Suppressor macrophage treated with lipopolysaccharide for 1 hour (primary cell): ENCODE measurements at places on chromosomes 4 and X.

DNA sequence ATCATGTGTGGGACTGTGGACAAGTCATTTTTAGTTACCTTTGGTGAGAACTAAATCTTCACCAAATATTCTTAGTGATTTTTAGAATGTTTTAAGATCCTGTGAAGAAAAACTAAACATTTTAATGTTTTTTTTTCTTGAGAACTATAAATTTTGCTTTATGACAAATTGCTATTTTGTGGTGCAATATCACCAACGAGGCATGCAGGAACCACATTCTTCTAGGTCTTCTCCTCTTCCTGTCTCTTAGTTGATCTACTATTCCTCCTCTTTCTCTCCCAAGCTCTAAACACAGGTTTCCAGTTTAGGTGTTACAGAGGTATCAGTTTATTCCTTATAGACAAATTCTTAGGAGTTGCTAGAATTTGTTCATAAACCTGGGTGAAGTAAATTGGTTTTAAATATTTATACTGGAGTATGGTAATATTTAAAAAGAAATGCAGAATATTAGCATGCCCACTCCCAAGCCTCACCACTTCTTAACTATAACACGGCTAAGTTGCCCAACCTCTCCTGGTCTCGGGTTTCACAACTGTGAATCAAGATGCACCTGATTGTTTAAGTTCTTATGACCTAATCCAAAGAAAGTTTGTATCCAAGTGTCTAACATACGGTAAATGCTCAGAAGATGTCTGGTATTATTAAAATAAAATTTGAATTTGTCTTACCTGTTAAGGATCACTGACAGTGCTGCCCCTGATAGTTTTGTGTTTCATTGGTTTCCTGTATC lies 56.5 kb upstream of the CLNK start:
- DNase-seq: no peak

DNA sequence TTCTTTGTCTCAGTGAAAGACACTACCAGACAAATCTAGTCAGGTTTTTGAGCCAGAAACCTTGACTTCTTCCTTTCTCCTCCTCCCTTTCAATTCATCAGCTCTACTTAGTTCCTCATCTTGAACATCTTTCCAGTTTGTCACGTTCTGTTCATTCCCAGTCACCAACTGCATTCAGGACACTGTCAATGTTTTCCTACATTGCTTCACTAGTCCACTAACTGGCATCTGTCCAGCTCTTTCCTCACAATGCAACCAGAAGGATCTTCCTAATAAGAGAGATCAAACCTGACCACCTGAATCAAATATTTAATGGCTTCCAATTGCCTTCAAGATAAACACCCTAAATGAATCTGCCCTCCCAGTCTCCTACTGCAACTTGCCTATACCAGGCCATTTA lies 52.5 kb downstream of the SYNPO2 start:
- no peak for DNase-seq

GRCh38 chr4:1360423-1361283 lies 13.6 kb downstream of the UVSSA start:
- no peak for DNase-seq

DNA sequence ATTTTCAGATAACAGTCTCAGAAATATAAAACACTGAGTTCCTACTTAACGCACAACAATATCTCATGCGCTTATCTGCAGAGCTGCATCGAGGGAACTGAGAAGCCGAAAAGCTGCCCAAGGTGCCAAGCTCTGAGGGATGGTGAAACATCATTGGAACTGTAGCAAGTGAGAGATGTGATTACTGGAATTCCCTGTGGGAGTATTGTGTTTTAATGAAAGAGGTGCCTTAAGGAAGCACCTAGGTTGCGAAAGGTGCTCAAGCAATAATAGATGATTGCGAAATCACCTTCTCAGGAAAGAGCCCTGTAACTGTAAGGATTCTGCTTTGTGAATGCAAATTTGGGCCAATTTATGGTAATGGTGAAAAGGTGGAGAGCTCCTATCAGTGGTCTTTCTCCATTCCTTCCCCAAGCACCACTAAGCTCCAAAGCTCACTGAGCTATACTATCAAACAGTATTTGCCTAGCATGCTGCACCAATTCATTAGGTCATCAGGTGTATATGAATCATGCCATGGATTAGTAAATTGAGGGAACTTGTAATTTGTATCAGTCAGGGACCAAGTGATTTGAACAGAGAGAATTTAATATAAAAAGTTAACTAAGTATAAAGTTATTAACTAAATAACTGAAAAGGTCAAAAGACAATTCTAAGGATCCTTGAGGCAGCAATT lies 59.0 kb upstream of the ATP8A1 start:
- DNase-seq: no peak

DNA sequence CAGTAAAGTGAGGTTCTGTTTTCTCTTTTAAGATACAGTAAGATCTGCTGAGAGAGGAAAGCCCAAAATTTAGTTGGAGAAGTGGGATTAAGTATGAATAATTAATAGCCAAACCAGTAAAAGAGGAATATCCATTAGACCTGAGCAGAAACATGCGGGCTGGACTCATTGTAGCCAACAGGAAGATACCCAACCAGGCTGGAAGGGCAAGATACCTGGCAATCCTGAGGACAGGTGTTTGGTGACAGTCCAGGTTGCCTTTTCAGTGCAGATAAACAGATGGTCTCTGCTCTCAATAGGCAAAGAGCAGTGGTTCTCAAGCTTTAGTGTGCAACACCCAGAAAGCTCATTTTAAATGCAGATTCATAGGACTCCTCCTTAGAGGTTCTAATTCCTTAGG lies 980.8 kb upstream of the GRID2 start:
- DNase-seq: no peak

DNA sequence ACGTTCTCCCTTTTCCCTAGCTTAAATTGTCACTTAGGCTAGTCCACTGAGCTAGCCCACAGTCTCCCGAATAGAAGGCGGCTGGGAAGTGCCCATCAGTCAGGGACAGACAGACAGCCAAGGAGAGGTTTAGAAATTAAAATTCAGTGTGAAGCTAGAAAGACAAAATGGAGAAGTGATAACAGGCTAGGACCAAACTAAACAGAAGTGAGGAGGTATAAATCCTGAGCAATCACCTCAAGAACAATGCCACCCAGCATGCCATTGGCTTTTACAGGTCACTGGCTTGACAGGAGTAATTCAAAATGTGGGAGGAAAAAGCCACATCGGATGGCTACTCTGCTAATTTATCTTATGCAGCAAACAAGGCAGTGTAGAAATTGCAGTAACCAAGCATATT lies 138.9 kb downstream of the MAPK10 start:
- no peak for DNase-seq

DNA sequence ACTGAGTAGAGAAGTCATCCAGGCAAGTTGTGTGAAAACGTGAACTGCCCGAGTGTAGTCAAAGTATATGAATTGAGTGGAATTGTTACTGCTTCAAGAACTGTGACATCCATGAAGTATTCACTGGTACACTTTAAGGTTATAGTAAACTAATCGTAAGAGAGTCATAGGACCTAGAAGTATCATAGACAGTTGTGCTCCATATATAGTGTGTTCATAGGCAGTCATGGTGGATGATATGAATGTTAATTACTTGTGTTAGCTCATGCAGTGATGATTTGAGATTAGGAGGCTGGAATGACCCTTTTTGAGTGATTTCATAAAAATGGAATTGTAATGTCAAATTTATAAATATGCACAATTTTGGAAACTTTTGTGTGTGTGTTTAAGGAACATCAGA lies 81.3 kb upstream of the TLR2 start:
- DNase-seq: no peak

DNA sequence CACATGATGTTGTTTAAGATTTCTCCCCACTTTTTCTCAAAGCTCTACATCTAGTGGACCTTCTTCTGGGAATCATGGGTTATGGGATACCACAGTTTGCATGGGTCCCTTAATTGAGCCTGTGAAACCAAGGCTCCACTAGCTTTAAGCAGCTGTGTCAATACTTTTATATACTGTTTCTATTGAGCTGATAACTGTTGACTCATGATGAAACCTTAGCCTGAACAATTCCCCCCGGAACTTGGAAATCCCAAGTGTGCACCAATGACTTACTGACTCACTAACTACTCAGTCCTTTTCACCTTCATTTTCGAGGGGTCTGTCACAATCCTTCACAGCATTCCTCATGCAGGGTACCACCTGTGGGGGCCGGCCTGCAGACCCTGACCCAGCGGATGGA lies 12.7 kb upstream of the SPIN4 start:
- no peak for DNase-seq

DNA sequence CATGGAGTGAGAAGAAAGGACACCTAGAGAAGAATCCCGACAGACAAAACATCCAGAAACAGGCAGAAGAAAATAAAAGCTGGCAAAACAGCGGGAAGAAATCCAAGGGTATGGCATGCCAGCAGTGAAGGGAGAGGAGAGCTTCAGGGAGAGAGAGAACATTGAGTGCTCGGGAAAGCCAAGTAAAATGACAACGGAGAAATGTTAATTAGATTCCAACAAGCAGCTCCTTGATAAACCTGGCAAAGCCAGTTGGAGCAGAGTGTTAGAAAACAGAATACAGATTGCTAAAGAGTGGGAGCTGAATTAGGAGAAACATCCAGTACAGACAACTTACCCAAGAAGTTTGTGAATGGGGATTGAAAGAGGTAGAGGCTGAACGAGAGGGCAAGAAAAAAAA lies 40.4 kb upstream of the MAOA start:
- no peak for DNase-seq

- no peak for DNase-seq
Measured at GRCh38 chr4:96675896-96676295, 836.0 kb downstream of the PDHA2 start.

DNA sequence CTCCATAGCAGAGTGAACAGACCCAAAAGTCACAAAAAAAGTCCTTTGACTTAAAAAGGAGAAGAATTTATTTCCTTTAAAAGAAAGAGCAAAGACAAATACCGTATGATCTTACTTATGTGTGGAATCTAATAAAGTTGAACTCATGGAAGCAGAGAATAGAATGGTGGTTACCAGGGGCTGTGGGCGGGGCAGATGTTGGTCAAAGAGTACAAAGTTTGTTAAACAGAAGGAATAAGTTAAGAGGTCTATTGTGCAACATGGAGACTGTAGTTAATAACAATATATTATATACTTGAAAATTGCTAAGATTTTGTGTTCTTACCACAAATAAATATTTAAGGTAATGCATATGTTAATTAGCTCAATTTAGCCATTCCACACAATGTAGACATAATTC lies 173.3 kb upstream of the S100G start:
- DNase-seq: no peak

GRCh38 chrX:15359701-15360100 lies 24.4 kb upstream of the PIGA start:
- no peak for DNase-seq

- no peak for DNase-seq
Measured at GRCh38 chr4:135538698-135539097, 1337.1 kb upstream of the PABPC4L start.

DNA sequence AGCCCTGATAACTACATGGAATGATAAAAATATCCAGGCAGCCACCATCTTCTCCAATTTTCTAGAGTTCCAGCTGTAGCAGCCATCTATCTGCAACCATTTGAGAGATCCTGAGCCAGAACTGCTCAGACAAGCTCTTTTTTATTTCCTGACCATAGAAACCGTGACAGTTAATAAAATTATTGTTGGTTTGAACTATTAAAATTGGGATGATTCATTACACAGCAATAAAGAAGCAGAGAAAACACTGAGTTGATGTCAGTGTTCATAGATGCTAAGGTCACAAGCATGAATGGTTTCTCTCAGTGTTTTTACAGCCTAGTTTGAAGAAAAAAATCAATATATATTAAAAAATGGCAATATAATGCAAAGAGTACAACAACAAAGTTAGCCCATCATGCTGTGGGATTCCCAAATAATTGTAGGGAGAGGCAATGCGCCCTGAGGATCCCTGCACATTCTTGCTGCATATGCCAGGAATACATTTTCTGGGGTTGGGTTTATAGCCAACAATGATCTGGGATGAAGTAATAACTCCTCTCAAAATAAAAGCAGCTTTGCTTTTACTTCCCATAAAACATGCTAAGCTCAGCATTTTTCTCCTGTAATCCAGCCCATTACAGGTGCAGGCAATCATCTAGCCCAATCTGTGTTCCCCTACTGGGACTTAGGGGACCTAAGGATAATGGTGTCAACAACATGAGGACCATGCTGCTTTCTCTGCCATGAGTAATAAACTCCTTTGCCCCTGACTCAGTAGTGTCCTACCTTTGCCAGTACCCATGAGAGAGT lies 84.0 kb downstream of the PABPC4L start:
- no peak for DNase-seq

GRCh38 chrX:48458711-48459110 lies 11.3 kb downstream of the SLC38A5 start:
- no peak for DNase-seq

DNA sequence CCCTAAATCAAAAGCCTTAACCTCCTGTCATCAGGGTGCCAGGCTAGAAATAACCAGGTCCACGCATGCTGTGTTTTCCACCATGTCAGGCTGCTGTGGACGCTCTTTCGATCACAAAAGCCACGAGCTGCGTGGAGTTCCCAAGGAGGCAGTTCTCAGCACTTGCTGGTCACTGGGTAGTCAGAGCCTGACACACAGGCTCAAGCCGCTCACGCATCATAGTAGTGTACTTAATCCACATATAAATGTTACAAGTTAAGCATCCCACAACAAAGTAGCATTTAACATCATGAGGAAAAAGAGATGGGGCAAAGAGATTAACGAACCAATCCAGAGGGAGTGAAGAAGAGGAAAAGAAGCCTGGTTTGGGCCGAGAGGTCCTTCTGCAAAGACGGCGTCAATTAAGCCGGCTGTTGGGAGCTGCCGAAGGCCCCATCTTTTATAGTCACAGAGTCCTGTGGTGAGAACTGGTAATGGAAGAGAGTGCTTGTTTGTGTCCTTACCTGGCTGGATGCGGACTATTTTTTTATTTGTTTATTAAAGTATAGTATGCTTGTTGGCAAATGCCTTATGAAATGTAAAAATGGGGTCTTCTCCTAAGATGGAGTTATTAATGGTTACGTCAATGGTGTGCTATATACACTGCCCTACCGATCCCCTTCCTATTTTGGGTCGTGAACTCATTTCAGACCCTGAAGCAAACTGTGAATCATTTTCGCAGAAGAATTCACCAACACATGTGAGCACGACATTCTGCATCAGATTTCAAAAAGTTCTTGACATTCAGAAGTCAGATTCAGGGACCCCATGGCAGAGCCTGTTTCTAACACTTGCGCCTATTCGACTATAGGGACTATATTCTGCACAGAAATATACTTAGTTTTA lies 675 bp downstream of the PRIMPOL start:
- DNase-seq: peak; percentile 89

GRCh38 chr4:38856524-38857337 lies at the start of gene TLR6:
TLR6 (minus strand) TSS chr4:38856817; CDS start chr4:38829473, 27,344 bp downstream.
- DNase-seq: peak; percentile 76
